ENCODE measurements at places on chromosomes 11 and 22.

- DNase-seq = no peak
Observed at GRCh38 chr11:73331138-73331916, 23.3 kb downstream of the ARHGEF17 start.

DNA sequence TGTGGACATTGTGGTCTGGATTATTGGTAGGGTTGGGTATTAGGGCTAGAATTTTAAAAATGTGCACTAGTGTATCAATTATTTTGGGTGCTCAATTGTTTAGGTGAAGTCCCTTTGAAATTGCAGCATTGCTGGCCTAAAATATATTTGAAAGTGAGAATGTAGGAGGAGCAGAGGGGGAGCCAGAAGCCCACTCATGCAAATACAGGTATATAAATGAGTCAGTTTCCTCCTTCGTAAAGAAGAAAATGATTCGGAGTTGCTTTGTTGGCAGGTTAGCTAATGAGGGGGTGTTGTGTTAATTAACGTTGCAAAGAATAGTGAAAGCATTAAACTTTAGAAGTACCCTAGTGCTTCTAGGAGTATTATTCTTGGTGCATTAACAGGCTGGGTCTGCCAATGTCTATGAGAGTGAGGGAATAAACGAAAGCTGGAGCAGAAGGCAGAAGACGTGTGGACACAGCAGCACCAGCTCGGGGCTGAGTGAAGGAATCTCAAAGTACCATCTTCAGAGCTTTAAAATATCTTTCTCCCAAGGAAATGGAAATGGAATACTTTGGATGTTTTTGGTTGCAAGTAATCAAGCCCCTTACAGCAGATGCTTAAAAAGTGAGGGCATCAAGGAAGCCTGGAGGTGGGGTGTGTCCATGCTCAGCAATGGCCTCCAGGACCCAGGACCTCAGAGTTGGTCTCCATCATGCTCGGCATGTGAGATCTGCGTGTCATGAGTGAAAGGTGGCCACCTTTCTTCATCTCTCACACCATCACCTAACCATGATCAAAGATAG, 522.9 kb downstream of the NTM start:
- DNase-seq = no peak

DNA sequence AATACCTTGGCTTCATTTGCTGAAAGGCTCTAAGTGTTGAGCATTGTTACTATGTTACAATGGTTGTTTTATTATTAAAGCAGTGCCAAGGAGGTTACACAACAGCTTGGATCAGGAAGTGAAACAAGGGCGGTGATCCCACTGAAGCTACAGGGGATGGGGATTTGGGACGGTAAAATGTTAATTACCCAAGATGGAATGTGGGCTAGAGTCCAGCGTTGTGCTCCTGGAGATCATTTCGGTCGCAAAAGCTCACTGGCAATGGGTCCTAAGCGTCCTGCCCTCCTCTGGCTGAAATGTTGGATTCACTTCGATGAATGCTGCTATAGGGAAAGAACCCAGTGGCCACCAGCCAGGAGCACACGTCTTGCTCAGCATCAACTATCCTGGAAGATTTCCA, 48.3 kb downstream of the FAM83F start:
- DNase-seq = no peak

- no peak for DNase-seq
Observed at GRCh38 chr11:105838668-105839384, 183.2 kb downstream of the MSANTD4 start.

DNA sequence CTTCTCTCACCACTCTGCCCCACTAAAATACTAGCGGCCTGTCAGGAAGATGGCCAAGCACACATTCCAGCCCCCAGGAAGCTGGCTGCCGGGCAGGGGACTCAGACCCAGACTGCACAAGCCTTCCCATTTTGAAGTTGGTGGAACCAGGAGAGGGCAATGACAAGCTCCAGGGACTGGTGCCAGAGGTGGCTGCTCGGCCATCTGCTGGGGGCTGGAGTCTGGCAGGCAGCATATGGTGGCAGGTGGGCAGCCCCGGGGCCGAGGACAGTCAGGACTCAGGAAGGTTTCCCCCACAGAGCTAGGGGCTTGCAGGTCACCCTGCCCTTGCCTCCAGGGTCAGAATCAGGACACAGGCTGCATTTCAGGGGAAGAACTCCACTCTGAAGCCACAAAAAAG, 22.6 kb downstream of the KCNJ5 start:
- DNase-seq = no peak

- no peak for DNase-seq
Observed at GRCh38 chr11:34758262-34758661, 137.4 kb downstream of the EHF start.
